Stimulated activated CD8-positive, alpha-beta memory T cell treated with anti-CD3 and anti-CD28 coated beads, Interleukin-7, amount 100 ng/mL, for 4 hours (primary cell): ENCODE measurements at places on chromosomes 5 and 9.
A peak's percentile ranks its signal among the peaks of the same experiment; 100 is the strongest.

GRCh38 chr5:34022121-34022705 lies 14.4 kb upstream of the AMACR start:
- no peak for DNase-seq

DNA sequence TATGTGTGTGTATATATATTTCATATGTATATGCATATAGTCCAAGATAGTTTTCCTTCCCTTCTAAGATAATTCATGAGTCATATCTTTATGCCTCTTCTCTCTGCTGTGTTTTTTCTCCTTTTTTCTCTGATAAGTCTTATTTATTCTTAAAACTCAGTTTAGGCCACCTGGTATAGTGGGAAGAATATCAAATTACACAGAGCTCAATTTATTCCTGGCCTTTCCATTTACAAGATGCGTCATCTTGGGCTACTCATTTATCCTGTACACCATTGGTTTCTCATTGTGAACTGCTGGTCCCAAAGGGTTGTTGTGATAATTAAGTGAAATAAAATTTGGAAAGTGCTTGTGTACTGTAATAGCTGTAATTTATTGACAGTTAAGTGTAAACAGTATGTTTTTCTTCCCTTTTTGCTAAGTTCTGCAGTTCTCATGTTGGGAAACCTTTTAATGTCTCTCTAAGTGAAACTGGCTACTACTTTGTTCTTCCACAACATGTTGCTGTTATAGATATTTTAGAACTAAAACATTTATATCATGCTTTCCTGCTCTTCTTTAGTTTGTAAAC lies 19.4 kb downstream of the CCDC171 start:
- DNase-seq: no peak

DNA sequence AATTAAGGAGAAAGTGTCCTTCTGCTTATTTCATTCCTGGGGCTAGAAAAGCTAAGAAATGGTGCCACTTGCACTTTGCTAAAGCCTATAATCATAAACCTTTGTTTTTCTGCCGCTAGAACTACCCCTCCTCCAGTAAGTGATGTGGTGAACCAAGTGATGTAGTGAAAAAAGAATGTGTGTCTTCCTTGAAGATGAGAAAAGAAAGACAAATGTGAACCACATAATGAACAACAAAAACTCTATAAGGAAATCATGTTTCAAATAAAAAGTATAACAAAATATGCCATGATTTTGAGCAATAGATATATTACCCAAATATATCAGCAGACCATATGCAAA lies 179.0 kb upstream of the SGCD start:
- no peak for DNase-seq

DNA sequence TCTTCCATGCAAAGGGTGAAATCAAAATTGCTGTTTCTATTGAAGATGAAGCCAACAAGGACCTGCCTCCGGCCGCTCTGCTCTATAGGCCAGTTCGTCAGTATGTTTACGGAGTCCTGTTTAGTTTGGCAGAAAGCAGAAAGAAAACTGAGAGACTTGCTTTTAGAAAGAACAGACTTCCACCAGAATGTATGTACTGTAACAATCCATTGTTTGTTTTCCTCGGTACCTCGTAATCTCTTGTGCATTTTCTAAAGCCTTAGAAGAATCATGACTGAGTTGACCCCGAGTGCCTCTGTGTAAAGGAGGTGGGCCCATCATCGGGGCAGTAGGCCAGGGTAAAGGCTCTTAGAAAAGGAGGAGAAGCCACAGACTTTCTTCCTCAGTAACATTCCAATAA lies 44.2 kb upstream of the PHF2 start:
- no peak for DNase-seq

- no peak for DNase-seq
Observed at GRCh38 chr5:178786417-178786816, 56.0 kb upstream of the ZNF354A start.

GRCh38 chr5:10311595-10312425 lies 4.1 kb upstream of the CMBL start:
- no peak for DNase-seq

- peak; percentile 38 for DNase-seq
Observed at GRCh38 chr5:176533894-176534611, 3.1 kb downstream of the RNF44 start.

DNA sequence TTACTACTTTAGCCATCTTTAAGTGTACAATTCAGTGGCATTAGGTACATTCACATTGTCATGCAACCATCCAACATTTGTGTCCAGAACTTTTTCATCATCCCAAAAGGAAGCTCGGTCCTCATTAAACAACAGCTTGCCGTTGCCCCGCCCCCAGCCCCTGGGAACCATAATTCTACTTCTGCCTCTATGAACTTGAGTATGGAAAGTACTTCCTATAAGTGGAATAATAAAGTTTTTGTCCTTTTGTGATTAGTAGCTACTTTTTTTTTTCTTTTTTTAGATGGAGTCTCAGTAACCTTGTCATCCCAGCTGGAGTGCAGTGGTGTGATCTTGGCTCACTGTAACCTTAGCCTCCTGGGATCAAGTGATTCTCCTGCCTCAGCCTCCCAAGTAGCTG lies 5.0 kb downstream of the GBGT1 start:
- no peak for DNase-seq
